Fibroblast of skin of back (primary cell): ENCODE measurements at places on chromosomes 2 and 18.

DNA sequence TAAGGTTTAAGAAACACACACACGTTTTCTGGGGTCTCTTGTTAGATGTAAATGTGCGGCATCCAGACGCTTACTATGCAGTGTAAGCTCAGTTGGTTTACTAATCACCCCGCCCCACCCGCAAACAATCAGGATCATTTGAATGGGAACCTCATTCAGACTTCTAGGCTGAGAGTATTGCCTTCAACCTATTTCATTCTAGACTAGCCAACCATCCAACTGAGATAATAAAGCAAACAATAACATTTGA, 1.3 kb upstream of the FIGN start:
- DNase-seq = no peak

GRCh38 chr2:88042476-88042875, 13.1 kb downstream of the KRCC1 start:
- DNase-seq = no peak

DNA sequence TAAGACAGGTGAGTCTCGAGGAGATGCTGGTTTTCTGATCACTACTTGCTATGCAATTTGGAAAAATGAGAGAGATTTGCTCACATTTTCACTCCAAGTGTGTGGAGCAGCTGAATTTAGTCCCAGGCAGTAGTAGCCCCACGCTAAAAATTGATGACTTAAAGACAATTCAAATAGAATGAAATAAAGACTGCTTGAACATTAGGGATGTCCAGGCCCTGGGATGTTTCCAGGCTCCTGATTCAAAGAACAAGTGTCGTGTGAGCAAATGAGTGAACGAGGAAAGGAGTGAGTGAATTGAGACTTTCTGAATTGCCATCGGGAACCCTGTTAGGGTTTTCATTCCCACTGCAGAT, 37.3 kb upstream of the MRPL19 start:
- DNase-seq = no peak

DNA sequence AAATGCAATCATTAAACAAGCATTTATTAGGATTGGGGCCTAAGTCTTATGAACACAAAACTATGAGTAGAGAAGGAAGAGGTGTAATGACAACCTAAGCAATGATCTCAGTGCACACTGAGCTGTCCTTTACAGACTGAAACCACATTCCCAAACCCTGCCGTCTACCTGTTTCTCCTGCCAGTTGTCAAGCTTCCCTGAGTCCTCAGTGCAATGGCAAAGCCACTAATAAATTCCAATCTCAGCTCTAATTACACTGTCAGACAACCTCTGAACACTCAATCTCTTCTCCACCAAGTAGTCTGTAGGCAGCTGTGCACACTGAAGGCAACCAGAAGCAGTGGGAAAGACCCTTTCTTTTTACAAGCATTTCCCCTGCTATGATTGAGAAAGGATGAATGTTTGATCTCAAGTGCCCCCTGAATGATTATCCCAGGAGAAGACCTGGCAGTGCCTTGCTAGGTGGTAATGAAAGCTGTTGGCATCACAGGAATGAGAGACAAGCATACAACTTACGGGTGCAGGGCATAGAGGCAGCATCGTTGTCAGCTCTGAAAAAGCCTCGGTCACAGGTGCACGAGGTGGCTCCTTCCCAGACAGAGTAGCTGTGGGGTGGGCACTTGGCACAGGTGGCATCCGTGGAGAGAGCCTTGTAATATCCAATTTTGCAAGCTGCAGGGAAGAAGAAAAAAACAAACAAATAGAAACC, 71.4 kb downstream of the EPHA4 start:
- DNase-seq = no peak

- DNase-seq = peak; percentile 67
Measured at GRCh38 chr2:83196225-83196624, 1262.9 kb downstream of the SUCLG1 start.

DNA sequence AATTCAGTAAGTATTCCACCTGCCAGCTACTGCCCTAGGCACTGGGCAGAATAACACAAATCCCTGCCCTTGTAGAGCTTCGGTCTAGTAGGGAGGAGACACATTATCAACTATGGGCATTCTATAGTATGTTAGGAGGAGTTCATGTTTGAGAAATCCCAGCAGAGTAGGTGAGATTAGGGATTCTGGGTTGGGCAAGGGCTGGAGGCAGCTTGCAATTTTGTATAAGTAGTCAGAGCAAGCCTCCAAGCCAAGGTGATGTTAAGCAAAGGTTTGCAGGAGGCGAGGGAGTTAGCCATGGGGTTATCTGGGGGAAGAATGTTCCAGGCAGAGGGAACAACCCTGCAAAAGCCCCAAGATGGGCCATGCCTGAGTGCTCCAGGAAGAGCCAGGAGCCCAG, 187.9 kb upstream of the HS6ST1 start:
- no peak for DNase-seq
